Endothelial cell of umbilical vein (primary cell): ENCODE measurements at places on chromosomes 5 and 9. TPM values are rescaled to one million over a fixed set of nuclear protein-coding genes. Genes with fewer than 3 reads are reported as not detected.

DNA sequence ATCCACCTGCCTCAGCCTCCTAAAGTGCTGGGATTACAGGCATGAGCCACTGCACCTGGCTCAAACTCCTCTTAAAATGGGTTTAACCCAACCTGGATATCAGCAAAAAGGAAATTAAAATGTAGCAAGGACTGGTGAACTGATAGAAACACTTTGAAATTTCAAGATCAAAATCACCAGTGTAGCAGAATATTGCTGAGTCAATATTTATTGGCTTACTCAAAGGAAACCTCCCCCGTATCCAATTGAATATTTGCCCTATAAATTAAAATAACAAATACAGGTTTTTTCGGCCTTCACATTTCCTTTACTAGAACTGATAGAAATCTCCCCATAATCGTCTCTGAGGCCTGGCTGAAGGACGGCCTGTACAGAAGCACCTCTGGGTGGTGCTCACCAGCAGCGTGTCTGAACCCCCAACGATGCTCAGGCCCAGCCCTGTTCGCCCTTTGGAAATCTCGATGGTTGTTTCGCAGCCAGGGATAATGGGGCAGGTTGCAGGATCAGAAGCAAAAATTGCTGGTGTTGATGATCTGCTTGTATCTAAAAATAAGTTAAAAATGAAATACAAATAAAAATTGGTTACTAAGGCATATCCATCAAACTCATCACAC lies 156.6 kb downstream of the MPDZ start:
- no peak for DNase-seq
- H3K4me3 ChIP-seq, result no peak overlapping the region
- no peak overlapping the region for H3K27ac ChIP-seq
- H3K4me1 ChIP-seq, result no peaks in the 10 kb centered on the region

Gene PFDN1
- total RNA-seq, result 107 and 108 TPM in 2 replicates

DNA sequence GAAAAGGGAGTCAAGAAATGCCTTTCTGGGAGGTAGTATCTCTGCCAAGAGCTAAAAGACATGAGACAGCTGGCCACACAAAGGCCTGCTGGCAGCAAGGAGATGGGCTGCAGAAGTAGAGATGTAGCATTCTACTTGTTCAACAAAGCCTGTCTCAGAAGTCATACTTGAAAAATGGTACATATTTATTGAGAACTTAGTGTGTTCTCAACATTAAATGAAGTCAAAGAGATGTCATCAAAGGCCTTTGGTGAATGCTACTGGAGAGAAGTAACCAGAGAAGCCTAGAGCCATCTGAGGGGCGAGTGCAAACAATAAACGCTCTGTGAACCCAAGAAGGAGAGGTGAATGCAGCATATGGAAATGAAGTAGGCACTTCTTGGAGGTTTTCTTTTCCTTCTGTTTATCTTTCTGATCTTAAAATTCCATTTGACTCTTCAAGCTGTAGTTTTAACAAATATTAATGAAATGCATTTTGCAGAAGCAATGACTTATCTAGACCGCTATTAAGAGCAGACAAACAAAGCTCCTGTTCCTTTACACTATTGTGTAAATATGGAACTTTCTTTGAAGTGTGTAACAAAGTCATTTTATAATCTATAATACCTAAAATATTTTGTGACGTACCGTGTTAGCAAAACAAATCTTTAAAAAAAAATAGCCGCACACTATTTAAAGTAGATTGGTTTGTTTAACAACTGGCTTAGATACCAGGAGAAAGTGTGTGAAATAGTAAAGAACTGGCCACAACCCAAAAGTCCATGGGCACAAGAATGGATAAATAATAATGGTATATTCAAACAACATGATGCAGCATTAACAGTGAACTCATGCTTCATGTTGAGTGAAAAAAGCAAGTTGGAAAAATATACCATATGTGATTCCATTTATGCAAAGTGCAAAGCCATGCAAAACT lies 70.2 kb downstream of the ZNF608 start:
- no peak overlapping the region for H3K4me3 ChIP-seq
- DNase-seq, result no peak
- H3K36me3 ChIP-seq, result no peaks in the 10 kb centered on the region
- no peaks in the 10 kb centered on the region for H3K27me3 ChIP-seq
- no peak overlapping the region for H3K27ac ChIP-seq

Gene PSD2
- total RNA-seq, result not detected in 2 replicates

Gene GEMIN5
- 18.6 and 23.1 TPM in 2 replicates for total RNA-seq

DNA sequence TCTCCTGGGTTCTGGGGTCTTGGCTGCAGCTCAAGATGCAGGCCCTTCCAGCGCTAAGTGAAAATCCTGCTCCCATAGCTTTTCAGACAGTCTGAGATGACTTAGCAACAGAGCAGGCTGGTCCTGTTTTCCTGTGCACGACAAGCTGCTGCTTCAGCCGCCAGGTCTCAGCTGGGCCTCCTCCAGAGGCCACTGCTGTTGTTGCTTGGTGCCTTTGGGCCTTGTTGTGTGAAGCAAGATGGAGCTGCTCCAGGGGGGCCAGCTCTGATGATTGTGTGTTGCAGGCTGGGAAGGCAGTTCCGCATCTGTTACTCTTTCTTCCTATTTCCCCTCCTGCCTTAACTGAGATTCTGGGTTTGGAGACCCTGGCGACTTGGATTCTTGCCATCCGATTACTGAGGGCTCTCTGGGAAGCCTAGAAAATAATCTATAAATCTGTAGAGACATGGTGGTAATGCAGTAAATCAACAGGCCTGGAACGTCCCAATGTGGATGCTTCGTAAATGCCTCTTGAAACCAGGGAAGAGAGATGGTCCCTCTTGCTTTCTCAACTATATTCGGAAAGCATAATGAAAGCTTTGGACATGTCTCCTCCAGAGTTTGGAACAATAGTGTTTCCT lies 3.2 kb downstream of the MAP1B start:
- peaks cover 59% of the 10 kb centered on the region for H3K4me1 ChIP-seq
- H3K27ac ChIP-seq, result no peak overlapping the region
- peaks cover 14% of the 10 kb centered on the region for H3K36me3 ChIP-seq

Gene NPR3
- 0.37 and 0.53 TPM in 2 replicates for total RNA-seq

- DNase-seq, result peak; percentile 93
- peak overlapping the region; percentile 39 for H3K27ac ChIP-seq
- H3K4me3 ChIP-seq, result no peak overlapping the region
- H3K27me3 ChIP-seq, result no peaks in the 10 kb centered on the region
Measured at GRCh38 chr5:149464796-149465489, 85.9 kb upstream of the IL17B start.

Gene FAM163B
- total RNA-seq, result not detected in 2 replicates

DNA sequence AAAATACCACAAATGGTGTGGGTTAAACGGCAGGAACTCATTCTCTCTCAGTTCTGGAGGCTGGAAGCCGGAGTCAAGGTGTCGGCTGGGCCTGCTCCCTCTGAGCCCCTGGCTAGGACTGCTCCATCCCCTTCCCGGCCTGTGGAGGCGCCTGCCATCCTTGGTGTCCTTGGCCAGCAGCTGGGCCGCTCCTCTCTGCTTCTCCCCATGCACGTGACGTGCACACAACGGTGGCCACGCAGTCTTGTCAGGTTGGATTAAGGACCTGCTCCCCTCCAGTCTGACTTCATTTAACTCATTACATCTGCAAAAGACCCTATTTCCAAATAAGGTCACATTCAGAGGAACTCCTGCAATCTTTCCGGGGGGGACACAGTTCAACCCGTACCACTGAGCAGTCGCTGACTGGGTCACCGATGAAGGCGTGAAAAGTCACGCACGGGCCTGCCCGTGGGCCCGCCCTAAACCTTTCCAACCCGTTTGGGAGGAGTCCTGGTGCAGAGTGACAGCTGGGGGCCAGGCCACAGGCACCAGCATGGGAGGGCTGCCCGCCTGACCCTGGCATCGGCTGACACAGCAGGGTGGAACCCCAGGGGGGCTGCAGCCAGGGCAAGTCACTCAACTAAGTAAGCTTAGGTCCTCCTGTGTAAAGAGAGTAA lies 135.2 kb downstream of the COL23A1 start:
- H3K4me3 ChIP-seq, result no peak overlapping the region
- no peak for DNase-seq
- peaks cover under 1% of the 10 kb centered on the region for H3K27me3 ChIP-seq
- no peak overlapping the region for H3K27ac ChIP-seq
- no peaks in the 10 kb centered on the region for H3K36me3 ChIP-seq

Gene SPATA31A1
- not detected in 2 replicates for total RNA-seq

- DNase-seq, result no peak
- no peaks in the 10 kb centered on the region for H3K36me3 ChIP-seq
- no peak overlapping the region for H3K27ac ChIP-seq
- H3K4me1 ChIP-seq, result no peaks in the 10 kb centered on the region
Measured at GRCh38 chr5:91022518-91022917, 360.6 kb downstream of the ARRDC3 start.

GRCh38 chr9:91421971-91422757 lies 1.5 kb downstream of the NFIL3 start:
- peak; percentile 46 for DNase-seq
- H3K4me3 ChIP-seq, result peak overlapping the region; percentile 57
- no peaks in the 10 kb centered on the region for H3K27me3 ChIP-seq
- H3K27ac ChIP-seq, result peak overlapping the region; percentile 46

Gene C5orf58
- not detected in 2 replicates for total RNA-seq

Gene DRD1
- not detected in 2 replicates for total RNA-seq

DNA sequence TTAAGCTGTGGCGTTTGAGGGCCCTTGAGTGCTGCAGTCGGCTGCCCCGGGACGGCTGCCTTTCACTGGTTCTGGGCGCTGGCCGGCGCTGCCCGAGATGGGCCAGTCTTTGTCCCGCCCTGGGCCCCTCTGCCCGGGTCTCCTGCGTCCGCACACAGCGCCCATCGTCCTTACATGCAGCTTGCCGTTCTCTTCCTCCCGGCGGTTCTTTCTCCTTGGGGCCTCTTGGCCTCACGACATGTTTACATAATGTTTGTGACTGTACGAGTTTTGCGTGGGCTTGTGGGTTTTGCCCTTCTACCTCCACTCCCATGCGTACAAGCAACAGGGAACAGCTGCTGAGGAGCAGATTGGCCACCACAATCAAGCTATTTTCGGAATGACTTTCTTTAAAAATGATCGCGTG lies 618 bp downstream of the TNPO1 start:
- no peaks in the 10 kb centered on the region for H3K36me3 ChIP-seq
- no peaks in the 10 kb centered on the region for H3K27me3 ChIP-seq
- H3K27ac ChIP-seq, result peak overlapping the region; percentile 98
- DNase-seq, result peak; percentile 57
- H3K4me1 ChIP-seq, result peaks cover 49% of the 10 kb centered on the region
- peak overlapping the region; percentile 100 for H3K4me3 ChIP-seq

DNA sequence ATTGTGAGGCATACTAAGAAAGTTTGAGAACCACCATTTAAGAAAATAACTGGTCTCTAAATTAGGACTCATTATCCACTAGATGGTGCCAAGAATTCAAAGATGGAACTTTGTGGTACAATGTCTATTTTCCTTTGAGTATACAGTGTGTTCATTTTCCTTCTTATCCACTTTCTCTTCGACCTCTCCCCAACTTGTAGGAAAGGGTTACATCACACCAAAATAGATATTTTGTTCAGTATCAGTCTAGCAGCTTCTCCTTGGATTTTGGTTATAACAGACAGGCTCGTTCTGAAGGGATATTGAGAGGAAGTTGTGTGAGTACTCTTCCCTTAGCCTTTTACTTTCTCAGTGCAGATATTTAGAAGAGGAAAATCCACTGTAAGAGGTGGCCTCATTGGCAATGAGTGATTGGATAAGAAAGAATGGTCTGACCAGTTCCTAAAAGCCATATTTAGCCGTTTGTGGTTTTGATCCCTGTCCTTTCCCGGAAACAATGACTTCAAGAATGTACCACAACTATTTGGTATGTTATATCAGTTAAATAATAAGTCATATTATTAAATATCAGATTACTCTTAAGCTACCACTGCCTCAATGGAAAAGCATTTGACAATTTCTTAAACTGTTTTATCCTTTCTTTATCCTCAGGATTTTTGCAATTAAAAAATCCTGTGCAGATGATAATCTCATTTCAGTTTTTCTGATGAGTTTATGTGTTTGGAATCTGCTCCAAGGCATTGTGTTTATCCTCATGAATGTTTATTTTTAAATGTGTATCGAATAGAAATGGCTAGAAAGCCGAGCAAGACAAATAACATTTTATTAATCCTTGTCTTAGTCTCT lies 69.0 kb upstream of the GRAMD2B start:
- H3K4me1 ChIP-seq, result peaks cover 36% of the 10 kb centered on the region
- no peaks in the 10 kb centered on the region for H3K36me3 ChIP-seq
- no peaks in the 10 kb centered on the region for H3K27me3 ChIP-seq
- DNase-seq, result peak; percentile 74
- H3K4me3 ChIP-seq, result no peak overlapping the region
- H3K27ac ChIP-seq, result peak overlapping the region; percentile 81

Gene AGXT2
- not detected in 2 replicates for total RNA-seq

DNA sequence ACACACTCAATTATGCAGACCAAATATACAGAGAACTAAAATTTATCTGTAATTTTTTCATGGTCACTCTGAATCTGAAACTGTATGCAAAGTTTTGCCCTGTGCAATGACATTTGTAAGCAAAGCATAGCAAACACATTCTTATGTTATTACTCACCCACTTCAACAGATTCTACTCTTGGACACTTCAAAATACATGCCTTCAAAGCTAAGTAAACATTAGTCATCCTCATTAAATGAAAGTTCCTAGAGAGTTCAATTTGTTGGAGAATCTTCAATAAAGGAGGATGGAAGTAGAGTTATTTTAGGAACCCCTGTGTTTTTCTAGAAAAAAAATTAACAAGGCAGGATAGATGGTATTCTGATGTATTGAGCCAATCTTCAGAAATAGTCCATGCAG lies 639.7 kb upstream of the C9orf72 start:
- H3K4me1 ChIP-seq, result peaks cover 13% of the 10 kb centered on the region
- H3K4me3 ChIP-seq, result no peak overlapping the region
- H3K27me3 ChIP-seq, result no peaks in the 10 kb centered on the region
- DNase-seq, result peak; percentile 73

Gene ERCC8
- 10.4 and 12.8 TPM in 2 replicates for total RNA-seq

GRCh38 chr5:65876970-65877369 lies 49.4 kb upstream of the ERBIN start:
- H3K4me3 ChIP-seq, result no peak overlapping the region
- no peaks in the 10 kb centered on the region for H3K27me3 ChIP-seq
- no peaks in the 10 kb centered on the region for H3K36me3 ChIP-seq
- DNase-seq, result no peak
- H3K4me1 ChIP-seq, result peaks cover 8% of the 10 kb centered on the region

DNA sequence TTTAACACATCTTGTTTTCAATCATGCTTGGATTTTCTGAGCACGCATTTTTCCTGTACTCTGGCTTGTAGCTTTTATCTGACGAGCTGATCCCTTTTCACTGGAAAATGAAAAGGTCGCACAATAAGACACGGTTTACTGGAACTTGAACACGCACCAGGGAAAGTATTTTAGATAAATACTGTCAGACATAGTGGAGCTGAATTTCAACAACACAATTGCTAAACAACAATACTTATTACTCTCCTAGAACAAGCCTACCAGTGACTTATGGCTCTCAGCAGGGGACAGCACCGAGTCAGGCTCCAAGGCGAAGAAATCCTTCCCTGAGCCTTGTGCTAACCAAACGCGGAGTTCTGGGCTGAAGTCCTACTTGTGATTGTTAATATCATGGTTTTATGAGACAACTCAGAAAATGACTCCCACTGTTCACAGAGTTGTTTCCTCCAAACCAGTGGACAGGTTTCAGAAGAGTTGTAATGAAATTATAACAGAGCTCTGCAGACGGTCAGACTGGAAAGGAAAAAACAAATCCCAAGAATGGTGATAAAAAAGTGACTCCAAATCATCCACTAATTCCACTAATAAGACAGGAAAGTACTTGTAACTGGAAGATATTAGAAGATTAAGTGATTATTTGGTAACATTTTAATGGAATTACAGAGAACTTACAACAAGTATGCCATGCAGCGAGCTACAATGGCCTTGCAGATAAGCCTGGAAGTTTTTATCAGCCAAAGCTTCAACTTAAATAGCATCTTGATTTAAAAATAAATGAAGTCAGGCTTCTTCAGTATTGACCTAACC lies 359.6 kb downstream of the EBF1 start:
- no peak overlapping the region for H3K4me3 ChIP-seq
- H3K36me3 ChIP-seq, result no peaks in the 10 kb centered on the region
- H3K27ac ChIP-seq, result no peak overlapping the region
- H3K27me3 ChIP-seq, result no peaks in the 10 kb centered on the region
